ENCODE measurements at places on chromosomes 2 and 18.

GRCh38 chr2:221817878-221818277, 245.8 kb upstream of the EPHA4 start:
- no peak for DNase-seq

DNA sequence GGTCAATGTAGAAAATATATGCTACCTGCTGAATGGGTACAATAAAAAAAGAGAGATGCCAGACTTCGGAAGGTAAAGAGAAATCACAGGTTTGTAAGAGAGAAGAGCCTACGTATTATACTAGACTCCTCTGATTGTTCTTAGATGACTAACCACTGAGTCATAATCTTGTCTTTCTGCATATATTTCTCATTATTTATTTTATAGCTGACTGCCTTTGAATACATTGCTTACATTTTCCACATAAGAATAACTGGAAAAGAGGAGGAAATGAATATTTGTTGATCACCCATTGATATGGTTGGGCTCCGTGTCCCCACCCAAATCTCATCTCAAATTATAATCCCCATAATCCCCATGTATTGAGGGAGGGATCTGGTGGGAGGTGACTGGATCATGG, 90.3 kb upstream of the RAB27B start:
- DNase-seq, result no peak

DNA sequence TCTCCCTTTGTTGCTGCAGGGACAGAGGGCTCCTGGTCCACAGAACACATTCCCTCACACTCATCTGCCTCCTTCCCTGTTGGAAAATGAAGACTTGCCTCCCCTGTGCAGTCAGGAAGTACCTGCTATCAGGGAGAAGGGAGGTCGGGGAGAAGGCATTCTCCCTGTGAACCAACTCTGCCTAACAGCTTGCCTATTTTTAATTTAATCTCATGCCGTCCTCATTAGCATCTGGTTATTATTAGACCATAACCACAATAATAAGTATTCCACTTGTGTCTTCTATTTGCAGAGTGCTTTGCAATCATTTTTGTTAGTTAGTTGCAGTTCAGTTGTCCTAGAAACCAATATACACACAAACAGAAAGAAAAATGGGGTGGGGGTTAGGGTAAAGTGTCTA, 232.6 kb upstream of the SKOR2 start:
- DNase-seq, result no peak

DNA sequence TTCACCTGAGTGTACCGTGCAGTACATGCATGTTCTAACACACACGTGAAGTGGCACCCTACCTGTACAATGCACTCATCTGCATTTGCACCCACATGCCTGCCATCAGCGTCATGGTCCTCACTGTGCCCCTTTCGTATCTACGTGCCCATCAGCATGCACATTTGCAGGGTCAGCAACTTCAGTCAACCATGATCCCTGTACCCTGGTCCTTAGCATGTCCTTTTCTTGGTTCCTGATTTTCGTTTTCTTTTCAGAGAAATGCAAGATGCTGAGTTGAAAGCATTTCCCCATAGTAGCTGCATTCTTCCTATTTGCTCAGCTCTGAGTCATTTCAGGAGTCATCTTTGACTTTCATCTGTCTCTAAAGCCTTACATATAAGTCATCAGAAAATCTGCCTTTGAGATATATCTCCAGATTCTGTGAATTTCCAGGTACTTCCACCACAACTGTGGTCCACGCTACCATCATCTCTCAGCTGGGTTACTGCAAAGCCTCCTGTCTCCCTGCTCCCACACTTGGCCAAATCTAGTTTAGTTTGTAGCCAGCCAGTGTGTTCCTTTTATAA, 14.7 kb upstream of the PUM2 start:
- no peak for DNase-seq

- no peak for DNase-seq
Observed at GRCh38 chr2:28117104-28117596, 226.6 kb downstream of the BABAM2 start.

GRCh38 chr2:17326717-17327116, 191.5 kb downstream of the RAD51AP2 start:
- DNase-seq, result no peak

DNA sequence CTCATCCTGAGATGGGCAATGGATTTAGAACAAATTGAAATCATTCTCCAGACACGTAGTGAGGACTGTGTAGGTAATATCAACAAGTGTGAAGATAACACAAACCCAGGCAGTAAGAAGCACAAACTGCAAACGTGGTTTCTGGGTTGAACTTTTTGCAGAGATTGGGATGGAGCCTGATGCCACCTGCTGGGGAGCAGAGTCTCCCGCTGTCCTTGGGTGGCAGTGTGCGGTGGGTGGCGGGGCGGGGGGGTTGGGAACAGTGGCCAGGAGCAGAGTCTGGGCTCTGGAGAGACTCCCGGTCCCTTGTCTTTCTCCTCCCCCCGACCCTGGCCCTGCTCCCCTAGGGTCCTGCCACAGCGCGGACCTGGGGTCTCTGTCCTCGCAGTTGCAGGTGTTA, 19.5 kb downstream of the TRAF3IP1 start:
- peak; percentile 32 for DNase-seq

DNA sequence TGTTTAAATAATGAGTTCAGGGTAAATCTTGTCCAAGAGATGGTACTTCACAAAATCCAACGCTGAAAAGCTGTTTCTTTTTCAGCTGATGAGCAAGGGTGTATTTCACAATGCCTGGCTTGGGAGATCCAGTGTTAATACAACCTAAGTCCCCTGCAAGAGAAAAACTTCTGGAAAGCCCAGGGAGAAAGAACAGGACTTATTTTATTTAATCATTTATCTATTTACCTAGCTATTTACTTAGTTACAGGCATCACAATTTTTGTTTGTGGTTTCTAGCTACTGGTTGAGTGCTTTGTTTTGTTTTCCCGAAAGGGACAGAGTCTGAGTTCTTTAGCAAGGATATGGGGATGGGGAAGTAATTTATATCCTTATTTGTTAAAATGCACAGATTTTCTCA, 598.2 kb upstream of the SYT4 start:
- no peak for DNase-seq

DNA sequence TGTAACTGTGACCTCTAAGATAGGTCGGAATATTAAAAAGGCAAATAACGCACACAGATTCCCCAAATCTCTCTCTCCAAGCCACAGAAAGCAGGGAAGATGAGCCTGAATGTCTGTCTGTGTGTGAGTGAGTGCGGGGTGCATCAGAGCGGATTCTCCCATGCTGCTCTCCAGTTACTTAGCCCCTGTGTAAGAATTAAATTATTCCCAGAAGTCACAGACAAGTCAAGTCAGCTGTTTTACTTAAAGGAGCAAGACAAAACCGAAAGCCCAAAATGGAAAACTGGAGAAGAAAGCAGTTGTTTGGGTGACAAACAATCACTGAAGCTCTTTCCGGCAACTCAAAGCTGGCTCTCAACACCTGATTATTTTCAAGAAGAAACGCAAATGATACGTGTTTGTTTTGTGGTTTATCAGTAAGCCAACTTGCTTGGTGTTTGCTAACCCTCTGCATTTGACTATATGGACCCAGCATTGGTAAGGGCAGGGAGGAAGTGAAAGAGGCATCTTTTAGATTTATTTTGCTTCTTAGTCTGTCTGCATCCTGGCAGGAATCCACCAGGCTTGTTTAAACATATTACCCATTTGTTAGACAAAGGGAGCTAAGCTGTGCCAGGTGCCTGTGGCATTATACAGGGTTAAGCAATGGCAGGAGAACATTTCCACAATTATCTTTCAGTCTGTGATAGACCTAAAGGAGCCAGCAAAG, 121.5 kb upstream of the CREB1 start:
- DNase-seq, result peak; percentile 6

GRCh38 chr2:174561972-174562370, 35.6 kb downstream of the WIPF1 start:
- DNase-seq, result no peak

DNA sequence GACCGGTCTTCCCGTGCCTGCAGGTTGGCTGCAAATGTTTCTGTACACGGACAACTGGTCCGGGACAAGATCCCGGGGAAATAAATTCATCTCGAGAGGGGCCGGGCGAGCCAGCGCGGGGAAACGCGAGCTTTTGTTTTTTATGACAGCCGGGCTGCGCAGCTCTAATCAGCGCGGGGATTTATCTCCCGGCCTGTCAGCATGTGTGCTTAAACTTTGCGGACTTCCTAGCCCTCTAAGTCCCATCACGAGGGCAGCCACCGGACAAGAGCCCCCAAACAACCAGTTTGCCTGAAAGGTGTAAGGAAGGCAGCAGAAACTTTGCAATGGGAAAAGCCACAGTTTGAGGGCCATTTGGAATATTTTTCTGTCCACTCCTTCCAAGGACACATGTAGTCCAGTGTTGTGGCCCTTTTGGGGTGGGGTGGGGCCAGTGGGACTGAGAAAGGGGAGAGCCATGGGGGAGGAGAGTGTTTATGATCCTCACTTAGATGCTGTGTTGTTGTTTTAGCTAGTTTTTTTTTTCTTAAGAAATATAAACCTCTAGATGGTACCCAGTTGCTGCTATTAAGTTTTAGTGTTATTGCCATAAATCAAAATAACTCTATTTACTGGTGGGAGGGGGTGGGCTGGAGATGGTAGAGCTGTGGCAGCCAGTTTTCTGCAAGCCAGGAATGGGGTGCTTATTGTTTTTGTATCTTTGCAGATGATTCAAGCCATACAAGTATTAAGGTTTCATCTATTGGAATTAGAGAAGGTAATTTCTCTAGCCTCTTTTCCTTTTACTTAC, 6.0 kb downstream of the MEIS1 start:
- DNase-seq, result no peak

- no peak for DNase-seq
Observed at GRCh38 chr2:190950566-190950991, 63.4 kb downstream of the STAT1 start.

- no peak for DNase-seq
Observed at GRCh38 chr2:33312355-33312754, 164.1 kb upstream of the RASGRP3 start.

DNA sequence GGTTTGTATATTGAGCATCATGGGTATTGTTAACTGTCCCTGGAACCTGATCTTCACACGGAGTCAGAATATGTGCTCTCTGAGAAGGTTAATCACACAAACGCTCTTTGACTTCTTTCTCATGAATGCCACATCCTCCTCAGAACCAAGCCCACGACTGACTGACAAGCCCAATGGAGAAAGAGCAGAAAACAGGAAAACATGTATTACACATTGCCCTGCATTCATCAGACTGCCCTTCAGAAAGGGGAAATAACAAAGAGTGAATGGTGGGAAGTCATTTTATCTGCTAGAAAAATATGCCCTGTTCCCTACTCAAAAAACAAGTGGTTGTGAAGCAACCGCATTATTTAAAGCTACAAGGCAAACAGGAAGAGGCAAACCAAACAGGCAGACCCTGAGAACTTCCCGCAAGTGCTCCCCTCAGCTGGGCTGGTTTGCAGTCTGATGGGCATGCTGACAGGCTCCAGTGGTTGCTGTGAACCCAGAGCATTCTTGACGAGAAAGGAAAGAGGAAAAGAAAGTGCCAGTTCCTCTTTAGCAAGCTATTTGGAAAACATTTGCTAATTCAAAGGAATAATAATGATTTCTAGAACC, 172.9 kb upstream of the SETBP1 start:
- peak; percentile 28 for DNase-seq

DNA sequence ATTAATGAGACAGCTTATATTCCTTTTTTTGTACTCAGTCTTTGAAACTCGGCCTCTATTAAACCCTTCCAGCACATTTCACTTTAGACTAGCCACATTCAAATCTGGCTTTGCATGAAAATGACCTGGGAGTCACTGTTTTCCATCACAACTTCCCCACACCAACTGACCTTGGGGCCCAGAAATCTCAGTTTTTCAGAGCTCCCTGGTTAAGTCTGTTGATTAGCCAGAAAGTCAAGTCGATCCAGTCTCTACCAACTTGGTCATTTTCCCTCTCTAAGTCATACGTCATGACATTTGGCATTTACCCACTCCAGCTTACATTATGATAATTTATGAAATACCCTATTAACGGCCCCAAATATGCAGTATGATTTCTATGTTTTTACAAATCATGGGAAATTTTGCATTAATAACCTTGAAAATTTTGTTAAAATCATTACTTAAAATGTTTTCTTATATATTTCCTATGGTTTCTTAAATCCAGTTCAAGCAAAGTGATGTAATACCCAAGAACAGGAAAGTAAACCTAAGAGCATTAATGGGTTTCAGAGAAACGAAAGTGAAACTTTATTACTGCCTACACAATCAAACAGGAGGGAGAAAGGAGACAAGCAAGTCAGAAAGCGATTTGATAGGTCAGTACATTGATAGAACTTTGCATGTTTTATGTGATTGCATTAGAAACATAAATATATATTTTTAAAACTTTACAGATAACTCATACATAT, 77.1 kb downstream of the SPATS2L start:
- DNase-seq, result no peak

DNA sequence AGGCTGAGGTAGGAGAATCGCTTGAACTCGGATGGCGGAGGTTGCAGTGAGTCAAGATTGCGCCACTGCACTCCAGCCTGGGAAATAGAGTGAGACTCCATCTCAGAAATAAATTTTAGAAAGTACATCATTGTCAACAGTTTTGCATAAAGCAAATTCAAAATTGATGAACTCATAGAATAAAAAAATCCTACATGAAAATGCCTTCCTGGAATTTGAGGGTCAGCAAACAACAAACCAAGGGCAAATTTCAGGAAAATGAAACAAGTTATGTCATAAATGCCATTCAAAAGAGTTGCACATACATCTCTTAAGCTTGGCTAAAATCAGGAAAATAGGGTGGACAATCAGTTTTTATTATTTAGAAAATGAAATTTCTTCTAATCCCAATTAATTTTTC, 45.1 kb downstream of the COL5A2 start:
- no peak for DNase-seq

GRCh38 chr18:13429016-13429415, 210.5 kb downstream of the LDLRAD4 start:
- no peak for DNase-seq

GRCh38 chr18:73887801-73888200, 259.8 kb downstream of the FBXO15 start:
- no peak for DNase-seq

DNA sequence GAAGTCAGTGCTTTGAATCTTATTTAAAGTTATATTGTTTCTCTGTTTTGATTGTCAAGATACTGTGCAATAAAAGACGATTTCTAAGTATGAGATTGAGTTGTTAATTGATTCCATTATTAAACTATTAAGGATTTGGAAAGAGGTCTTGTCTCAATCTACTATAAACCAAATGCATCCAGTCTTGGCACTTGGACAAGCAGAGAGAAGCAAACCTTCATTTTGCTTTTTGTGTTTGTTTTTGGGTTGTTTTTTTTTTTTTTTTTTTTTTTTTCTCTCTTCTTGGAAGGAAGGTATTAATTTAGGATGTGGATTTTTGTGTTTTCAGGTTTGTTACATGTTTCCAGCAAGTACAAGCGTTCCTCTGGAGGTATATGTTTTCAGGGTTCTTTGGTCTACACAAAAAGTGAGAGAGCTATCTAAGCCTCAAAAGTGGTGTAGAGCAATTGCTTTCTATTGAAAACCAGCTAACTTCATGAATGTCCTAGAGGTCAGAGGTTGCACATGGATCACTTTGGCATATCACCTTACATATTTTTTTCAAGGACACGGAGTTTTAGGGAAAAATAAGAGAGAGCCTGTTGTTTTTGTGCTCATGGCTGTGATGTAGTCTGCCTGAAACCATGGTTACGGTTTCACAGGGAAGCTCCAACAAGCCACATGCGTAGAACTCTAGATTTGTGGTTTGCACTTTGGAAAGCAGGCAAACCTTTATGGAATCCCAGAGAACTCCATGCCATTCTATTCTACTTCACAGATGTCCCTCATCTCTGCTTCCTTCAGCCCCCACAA, 1.8 kb downstream of the PRKCE start:
- no peak for DNase-seq

- no peak for DNase-seq
Observed at GRCh38 chr2:190574169-190574568, 39.6 kb upstream of the NEMP2 start.
